ENCODE measurements at places on chromosomes 7 and 10.

DNA sequence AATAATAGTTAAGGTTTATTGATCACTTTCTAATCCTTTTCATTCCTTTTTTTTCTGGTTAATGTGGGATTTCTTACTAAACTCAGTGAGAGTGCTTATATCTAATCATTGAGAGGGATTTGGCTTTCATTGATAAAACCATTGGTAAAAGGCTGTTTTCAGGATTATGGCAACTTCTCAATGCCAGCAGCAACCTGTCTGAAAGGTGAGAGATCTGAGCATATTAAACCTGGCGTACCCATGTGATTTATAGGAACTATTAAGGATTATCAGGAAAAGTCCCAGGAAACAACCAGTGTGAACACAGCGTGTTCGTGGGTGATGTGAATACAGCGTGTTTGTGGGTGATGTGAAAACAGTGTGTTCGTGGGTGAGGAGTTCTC is 65.9 kb downstream of the PDIA4 start:
- no peak for DNase-seq

DNA sequence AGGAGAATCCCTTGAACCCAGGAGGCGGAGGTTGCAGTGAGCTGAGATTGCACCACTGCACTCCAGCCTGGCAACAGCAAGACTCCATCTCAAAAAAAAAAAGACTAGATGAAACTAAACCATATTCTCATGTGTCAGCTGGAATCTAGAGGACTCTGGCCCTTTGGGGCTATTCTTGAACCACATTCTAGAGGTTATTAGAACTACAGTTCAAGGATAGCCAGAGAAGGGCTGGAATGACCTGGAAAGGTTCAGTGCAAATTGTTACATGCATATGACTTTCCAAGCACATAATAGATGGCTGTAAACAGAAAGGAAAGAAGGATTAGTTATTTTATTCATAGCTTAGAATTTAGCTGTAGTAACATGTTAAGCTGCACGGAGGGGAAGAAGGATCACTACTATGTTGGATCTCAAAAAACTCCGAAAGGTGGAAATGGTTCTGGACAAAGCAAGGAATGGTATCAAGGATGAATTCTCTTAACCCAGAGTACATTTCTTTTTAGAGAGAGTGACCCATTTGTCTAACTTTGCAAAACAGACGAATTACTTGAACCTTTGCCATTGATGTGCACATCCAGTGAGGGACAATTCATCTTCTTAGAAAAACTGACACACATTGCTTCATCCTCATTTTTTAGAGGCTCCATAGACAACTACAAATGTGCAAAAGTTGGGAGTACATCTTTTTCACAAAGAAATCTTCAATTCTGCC is 124.0 kb upstream of the SAMD8 start:
- DNase-seq, result no peak

- DNase-seq, result no peak
These were observed 8.6 kb downstream of the TSPAN13 start for GRCh38 chr7:16762177-16762576.

- no peak for DNase-seq
These were observed 1.4 kb downstream of the FBXW4 start for GRCh38 chr10:101693651-101693977.

DNA sequence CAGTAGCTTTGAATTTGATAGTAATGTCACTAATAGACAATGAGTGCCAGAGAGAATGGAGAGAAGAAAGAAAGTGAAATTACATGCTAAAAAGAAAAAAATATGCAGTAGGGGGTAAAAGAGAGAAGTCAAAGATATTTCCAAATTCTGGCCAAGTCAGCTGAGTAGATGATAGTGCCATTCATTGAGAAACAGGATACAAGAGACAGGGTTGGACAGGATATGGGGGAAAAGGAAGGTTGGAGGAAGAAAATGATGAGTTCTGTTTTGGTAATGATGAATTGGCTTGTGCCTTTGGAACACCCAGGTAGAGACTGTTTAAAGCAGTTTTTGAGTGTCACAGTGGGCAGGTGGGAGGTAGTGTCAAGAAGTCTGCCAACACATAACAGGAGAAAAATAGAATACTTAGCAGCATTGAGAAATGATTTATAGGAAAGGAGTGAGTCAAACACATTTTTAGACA is 78.3 kb downstream of the LRRC17 start:
- DNase-seq, result no peak

DNA sequence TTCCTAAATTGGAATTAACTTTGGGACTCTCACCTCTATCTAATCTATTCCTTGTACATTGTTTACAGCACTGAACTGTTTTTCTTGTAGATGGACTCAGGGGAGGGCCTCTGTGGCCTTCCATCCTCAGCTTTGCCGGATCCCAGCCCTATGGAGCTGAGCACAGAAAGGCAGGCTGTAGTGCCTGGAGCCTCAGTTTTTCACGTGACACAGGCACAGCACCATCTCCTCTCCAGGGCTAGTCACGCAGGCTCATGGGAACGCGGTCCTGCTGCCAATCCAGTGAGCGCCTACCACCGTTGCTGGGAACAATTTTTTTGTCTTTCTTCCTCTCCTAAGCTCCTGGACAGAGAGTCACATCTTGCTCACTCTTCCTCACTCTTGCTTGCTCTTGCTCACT is 75.6 kb upstream of the DDC start:
- DNase-seq, result no peak

DNA sequence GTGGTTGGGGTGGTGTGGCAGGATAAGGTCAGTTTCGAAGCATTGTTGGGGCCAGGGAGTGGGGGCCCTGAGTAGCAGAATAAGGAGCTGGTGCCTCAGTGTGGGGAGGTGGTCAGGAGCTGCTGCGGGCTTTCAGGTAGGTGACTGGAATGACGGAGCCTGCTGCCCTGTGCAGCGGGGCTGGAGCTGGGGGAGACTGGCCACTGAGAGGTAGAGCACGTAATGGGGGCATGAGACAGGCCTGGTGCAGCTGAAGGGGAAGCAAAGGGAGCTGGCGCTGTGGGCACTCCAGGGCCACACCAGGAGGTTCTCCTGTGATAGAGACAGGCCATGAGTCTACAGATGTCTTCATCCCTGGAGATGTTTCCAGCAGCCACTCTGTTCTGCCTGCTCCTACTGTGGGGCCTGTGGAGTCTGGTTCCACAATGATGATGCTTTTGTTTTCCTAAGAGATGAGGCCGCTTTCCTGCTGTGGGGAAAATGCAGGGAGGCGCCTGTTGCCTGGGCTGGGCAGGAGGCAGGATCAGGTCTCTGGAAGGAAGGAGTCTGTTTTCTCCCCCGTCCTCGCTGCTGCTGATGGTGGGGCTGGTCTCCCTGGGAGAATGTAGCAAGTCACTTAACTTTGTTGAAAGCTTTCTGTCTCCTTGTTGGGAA is 31.1 kb downstream of the NUB1 start:
- no peak for DNase-seq

DNA sequence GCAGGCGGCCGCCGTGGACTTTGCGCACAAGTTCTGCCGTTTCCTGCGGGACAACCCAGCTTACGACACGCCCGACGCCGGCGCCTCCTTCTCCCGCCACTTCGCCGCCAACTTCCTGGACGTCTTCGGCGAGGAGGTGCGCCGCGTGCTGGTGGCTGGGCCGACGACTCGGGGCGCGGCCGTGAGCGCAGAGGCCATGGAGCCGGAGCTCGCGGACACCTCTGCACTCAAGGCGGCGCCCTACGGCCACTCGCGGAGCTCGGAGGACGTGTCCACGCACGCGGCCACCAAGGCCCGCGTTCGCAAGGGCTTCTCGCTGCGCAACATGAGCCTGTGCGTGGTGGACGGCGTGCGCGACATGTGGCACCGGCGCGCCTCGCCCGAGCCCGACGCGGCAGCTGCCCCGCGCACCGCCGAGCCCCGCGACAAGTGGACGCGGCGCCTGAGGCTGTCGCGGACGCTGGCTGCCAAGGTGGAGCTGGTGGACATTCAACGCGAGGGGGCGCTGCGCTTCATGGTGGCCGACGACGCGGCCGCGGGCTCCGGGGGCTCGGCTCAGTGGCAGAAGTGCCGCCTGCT is 14.1 kb downstream of the SH2B2 start:
- no peak for DNase-seq

GRCh38 chr7:68176974-68177373 is 1180.3 kb downstream of the TYW1 start:
- DNase-seq, result peak; percentile 7

- DNase-seq, result no peak
These were observed 329.4 kb downstream of the NXPH1 start for GRCh38 chr7:8762803-8763202.

- no peak for DNase-seq
These were observed 19.4 kb downstream of the RNF32 start for GRCh38 chr7:156659961-156660360.

DNA sequence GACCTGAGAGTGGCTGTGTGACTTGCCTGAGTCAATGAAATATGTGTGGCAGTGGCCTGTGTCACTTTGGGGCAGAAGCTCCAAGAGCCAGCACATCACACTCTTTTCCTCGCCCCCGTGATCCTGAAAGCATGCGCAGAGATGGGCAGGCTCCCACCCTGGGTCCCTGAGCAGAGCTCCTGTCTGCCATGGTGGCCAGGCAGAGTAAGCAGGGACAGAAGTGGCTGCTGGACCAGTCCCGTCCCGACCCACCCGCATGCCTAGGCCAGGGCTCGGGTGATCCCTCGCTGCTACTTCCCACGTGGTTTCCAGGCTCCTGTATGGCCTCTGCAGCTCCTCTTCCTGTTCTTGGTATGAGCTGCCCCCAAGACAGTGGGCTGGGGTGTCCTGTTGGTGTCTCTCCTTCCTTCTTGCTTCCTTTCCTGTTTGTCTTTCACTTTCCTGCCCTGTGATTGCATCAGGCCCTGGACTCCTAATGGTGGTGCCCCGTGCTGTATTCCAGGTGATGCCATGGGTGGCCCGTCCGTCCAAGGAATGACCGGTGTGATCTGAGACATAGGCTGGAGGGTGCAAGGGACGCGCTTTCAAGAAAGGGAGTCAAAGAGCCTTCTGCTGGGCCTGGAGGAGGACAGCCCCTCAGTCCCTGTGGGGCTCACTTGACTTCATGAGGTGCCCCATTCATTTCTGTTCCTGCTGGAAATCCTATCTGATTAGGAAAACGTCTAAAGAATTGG is 71.4 kb upstream of the SHH start:
- no peak for DNase-seq

DNA sequence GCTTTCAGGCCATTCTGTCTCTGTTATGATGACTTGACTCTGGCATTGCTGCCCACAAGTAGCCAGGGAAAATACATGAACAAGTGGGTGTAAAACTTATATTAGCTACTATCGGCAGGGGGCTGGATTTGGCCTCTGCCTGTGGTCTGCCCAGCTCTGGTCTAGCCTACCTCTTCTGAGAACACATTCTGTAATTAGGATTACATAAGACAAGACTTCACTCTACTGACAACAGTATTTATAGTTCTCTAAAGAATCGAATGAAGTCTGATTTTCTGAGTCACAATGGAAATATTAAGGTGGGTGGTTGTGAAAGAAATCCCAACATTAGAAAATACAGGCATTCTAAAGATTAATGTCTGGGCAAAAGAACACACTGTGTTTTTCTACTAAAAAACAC is 55.5 kb downstream of the DLD start:
- peak; percentile 33 for DNase-seq

GRCh38 chr7:125934955-125935354 is 1005.3 kb upstream of the POT1 start:
- DNase-seq, result no peak

GRCh38 chr10:77455561-77455960 is 182.0 kb downstream of the KCNMA1 start:
- no peak for DNase-seq

- DNase-seq, result no peak
These were observed 13.6 kb downstream of the PDK4 start for GRCh38 chr7:95582578-95583293.

GRCh38 chr10:26854524-26854923 is 6.2 kb downstream of the ABI1 start:
- DNase-seq, result no peak

GRCh38 chr10:123909426-123909825 is 17.8 kb upstream of the CPXM2 start:
- no peak for DNase-seq

DNA sequence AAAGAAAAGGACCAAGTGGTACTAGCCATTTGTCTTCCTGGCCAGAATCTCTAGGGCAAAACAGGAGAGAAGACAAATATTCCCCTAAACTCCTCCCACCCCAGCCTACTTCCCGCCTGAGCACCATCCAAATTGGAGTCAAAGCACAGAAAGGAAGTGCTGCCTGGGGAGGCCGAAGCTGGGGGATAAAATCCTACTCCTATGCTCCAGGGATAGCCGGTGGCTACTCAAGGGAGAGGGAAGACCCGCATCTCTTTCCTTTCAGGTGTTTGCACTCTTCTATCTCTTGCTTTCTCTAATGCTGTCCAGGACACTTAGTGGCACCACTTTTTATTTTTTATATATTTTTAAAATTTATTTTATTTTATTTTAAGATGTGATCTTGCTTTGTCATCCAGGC is 7.1 kb upstream of the DUSP5 start:
- DNase-seq, result no peak

- no peak for DNase-seq
These were observed 2.3 kb upstream of the ELFN1 start for GRCh38 chr7:1667566-1668395.

DNA sequence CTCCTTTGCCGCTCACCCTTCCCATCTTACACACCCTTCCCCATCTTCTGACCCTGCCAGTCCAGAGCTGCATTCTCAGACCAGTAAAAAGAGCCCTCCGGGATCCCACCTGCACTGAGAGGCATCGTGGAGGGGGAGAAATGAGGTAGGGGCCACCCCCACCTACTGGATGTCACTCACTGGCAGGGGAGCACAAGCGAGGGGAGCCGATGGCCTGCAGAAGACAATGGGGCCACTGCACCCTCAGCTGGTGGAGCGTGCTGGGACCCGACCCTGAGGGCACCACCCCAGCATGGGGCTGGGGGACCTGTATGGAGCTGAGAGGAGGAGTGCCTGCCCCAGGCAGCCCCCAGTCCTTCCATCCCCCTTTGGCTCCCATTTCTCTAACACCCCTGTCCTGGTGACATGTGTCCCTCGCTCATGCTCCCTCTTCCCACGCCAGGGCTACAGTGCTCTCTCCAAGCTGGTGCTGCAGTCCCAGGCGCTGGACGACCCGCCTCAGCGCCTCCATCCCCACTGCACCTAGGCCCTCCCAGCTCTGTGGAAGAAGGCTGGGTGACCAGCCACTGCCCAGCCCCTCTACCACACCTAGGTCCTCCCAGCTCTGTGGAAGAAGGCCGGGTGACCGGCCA is 49.8 kb downstream of the RASGEF1A start:
- DNase-seq, result no peak

DNA sequence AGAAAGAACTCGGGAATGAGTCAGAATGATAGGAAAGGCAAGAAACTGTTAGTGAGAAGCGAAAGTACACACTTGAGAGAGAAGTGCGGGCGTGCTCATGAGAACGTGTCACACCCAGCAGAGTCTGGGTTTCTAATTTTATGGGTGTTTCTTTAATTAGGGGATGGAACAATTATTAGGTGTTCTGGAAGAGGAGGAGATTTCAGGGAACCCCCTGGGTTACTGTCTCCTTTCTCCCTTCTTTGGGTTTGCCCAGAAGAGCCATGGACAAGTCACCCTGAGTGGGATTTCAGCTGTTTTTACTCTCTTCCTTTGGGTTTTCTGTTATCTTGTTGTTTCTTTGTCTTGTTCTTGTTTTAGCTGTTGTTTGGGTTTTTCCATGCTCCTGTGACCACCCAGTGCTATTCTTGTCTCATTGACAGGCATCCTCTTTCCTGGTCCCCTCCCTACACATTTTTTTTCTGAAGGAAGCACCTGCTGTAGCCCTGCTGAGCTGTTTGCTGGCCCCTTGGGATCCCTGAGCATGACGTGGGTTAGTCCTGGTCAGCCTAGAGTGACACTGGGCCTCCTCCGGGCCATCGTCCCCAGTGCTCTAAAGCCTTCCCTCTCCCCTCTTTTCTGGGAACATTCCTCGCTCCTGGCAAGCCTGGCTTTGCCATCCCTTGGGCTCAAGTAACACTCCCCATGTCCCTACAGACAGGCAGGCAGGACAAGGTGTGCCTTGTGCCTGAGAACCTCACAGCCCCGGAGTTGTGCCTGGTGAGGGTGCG is 3.5 kb downstream of the SH2D4B start:
- DNase-seq, result no peak

Measured in RWPE1 (cell line).